ENCODE measurements at places on chromosomes 11 and 22.

GRCh38 chr22:20632082-20632481 is 124.7 kb downstream of the MED15 start:
- DNase-seq, result no peak

DNA sequence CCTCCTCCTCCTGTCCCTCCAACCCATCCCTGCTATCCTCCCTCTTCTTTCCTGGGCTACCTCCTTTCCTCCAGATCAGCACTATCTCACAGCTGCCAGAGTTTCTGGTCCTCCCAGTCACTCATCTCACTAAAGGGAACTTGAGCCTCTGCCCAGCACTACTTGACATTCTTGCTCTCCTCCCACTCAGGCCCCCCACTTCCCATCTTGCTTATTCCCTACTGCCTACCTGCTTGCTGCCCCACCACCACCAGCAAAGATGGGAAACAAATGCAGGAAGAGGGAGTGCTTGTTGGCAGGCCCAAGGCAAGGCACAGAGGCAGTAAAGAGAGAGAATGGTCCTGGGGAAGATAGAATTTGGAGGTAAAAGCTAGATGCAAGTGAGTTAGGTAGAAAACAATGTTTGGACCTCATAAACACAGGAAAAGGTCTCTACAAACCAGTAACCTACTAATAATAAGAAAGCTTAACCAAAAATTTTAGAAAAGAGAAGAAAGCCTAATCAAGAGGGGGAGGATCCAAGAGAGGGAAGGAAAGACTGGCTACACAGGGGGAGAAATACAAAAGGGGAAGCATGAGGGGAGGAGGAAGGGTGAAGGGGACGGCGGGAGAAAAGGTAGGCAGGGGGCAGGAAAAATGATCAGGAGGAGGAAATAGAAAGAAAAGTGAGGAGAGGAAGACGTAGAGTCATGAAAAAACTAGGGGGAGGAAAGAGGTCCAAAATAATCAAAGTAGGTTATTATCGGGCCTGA is 63.6 kb downstream of the PAK1 start:
- DNase-seq, result no peak

- no peak for DNase-seq
Observed at GRCh38 chr11:71185411-71185810, 67.0 kb downstream of the SHANK2 start.

DNA sequence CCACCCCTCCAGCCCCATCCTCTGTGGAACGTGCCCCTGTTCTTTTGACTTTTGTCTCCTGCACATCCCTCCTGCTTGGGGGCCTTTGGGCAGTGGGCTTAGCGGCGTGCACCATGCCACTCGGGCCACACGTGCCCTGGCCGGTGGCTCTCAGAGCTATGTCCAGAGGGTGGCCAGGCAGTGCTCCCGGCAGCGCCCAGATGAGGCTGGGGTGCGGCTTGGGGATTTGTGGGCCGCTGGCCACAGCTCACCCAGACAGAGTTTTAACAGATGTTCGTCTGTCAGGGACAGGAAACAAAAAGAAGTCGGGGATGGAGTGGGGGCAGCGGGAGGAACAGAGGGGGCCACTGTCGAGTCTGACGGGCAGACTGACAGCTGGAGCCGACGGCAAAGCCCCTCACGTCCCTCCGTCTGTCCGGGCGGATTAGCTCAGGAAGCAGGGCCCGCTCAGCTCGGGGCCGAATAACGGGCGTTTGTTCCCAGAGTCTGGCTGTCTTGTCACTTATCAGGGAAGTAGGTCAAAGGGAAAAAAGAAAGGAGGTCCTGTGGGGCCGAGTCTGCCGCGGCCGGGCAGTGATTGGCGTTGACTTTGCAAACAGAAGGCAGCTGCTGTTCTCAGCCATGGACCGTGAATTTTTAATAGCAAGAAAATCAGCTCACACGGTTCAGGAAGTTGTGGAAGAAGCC is 61.6 kb downstream of the LRP5 start:
- no peak for DNase-seq

DNA sequence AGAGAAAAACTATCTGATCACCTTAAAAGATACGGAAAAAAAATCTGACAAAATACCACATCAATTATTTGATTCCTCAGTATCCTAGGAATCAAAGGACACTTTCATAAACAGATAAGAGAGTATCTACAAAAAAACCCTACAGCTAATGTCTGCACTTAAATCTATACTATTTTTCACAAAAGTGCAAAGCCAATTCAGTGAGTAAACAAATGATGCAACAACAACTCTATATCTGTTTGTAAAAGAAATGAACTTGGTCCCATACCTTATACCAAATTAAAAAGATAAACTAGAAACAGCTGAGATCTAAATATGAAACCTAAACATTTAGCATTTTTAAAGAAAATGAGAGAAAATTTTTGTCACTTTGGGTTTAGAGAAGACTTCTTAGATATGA is 263.8 kb downstream of the SWAP70 start:
- DNase-seq, result no peak

DNA sequence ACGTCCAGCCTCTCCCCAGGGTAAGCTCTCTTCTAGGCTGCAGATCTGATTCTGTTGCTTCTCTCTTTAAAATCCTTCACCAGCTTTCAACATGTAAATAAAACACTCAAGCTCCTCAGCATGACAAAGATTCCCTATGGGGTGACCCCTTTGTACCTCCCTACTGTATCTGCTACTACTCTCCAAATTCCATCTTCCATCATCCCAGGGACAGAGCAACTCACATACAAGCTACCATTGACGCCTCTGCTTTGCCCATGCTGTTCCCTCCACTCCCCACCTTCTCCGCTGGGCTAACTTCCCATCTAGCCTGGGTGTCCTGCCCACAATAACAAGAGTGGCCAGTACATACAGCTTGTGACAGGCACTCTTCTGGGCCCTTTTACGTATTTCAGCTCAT is 207.5 kb upstream of the ZBED5 start:
- DNase-seq, result no peak

GRCh38 chr11:29343465-29344333 is 673.1 kb downstream of the KCNA4 start:
- peak; percentile 14 for DNase-seq

DNA sequence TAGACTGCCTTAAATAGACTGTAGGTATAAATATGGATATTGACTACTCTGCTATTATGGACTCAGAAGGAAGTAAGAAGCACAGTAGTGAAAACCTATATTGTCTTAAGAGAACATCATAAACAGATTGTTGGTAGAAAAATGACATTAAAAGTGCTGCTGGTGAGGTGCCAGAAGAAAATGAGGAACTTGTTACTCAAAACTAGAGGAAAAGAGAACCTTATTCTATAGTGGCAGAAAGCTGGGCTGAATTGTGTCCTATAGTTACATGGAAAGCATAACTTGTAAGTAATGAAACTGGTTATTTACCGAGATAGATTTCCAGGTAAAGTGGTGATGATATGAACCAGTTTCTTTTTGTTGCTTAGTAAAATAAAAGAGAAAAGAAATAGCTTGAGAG is 109.7 kb upstream of the CTSC start:
- DNase-seq, result no peak

DNA sequence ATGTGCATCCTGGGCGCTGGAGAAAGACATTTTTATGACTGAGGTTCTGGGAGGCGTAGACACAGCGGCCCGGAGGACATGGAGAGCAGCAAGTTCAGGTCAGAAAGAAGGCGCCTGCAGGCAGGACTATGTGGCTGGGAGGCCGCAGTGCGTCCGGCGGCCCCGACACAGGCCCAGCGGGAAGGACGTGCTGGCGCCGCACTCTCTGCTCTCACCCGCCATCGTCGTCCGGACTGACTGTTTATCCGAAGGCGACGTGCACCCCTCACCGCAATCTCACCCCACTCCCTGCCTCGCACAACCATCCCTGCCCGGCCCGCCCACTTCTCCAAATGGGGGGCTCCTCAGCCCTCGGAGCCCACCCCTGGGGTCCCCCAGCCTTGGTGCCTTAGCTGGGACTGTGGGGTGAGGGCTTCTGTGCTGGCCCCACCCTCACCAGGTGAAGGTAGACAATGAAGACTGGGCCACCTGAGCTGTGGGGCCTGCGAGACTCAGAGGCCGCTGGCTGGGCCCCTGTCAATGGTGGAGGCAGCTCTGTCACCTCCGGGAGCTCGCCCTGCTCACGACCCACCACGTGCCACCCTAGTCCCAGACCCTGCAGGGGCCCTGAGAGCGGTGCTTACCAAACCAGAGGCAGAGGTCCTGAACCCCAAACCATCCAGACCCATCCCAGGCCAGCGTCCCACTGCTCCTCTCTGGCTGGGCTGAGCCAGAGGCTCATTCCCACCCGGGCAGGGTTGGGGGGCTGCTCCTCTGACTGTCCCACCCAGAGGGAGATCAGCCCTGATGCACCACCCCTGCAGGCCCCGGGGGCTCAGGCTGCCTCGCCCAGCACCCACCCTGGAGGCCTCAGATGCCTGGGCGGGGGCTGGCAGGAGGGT is 16.2 kb upstream of the MUC5B start:
- no peak for DNase-seq

DNA sequence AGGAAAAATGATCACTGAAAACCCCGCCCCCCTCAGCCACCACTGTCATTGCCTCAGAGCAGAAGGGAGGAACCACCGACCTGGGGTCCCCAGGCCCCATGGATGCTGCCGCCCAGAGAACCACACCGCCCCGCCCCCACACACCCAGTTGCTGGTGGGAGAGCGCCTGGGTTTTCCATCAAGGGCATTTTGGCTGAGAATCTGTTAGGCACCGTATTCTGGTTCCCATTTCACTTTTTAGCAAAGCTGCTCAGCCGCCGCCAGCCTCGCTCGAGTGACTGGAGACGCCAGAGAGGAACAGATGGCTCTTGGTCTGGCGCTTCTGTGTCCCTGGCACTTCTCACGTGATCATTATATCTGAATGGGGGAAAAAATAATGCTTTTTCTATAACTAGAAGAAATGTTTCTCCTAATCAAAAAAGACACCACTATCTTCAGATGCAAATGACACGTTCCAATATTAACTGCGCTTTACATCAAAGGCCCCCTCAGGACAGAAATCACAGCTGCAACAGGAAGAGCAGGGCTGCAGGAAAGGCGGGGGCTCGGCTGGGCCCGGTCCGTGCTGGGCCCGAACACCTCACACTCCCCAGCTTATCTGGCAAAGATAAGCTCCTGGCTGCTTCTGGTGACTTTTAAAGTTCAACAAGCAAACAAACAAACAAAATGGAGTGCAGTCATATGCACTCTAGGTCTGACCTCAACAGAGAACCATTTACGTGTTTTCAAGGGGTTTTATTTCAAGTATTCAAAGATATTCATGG is 149.8 kb downstream of the MPPED1 start:
- DNase-seq, result no peak

GRCh38 chr11:134226806-134227325 is 2.4 kb downstream of the VPS26B start:
- no peak for DNase-seq

DNA sequence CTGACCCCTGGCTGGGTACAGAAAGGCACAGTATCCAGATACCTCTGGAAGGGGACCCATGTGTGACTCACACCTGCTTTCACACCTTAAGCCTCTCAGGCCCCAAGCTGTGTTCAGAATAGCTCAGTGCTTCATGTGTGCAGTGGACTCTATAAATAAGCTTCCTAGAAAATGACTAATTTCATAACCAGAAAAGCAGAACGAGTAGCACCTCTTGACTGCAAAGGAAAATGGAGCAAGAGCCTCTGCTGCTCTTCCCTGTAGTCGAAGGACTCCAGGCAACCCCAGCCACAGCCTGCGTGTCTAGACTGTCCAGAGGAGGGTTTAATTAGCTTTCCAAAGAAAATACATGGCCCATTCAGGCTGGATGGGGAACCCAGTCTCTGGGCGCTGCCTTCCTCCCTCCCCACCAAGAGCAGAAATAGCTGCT is 23.1 kb downstream of the PTPN5 start:
- DNase-seq, result no peak

DNA sequence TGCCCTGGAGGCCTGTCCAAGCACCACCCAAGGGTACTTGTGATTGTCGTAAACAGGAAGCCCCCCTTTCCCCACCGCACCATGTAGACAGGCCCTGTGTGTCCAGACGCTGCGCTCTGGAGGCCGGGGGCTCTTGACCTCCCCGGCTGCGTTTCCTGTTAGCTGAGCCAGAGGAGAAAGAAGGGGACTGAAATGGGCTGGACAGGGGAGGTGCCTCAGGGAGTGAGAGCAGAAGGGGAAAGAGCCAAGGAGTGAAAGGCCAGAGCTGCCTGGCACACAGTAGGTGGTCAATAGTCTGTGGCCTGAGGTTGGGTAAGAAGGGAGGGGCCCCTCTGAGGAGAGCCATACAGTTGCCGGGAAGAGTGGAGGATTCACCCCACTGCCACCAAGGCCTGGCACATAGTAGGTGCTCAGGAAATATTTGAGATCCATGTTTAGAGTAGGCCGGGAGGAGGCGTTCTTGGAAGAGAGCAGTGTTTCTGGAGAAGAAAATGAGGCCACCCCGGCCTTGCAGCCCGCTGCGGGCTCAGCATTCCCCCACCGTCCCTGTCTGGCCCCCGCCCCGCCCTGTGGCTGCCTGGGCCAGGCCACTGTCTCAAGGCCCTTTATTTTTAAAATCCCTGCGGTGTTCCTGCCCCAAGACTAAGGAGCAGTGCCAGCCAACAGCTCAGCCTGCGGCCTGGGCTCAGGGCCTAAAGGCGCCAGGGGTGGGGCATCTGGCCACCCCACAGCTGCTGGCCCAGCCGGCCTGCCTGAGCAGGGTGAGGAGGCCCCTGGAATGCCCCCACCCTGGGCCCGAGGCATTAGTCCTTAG is 13.6 kb upstream of the CDC42EP1 start:
- no peak for DNase-seq

DNA sequence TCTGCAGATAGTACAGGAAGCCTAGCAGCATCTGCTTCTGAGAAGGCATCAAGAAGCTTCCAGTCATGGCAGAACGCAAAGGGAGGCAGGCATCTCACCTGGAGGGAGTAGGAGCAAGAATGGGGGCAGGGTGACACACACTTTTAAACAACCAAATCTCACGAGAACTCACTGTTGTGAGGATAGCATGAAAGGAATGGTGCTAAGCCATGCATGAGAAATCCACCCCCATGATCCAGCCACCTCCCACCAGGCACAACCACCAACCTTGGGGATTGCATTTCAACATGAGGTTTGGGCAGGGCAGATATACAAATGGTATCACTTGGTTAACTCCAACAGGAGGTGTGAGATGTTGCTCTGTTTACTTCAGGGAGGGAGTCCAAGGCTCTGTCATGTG is 612.0 kb upstream of the KIRREL3 start:
- no peak for DNase-seq

GRCh38 chr11:128616161-128616560 is 28.8 kb upstream of the ETS1 start:
- no peak for DNase-seq

DNA sequence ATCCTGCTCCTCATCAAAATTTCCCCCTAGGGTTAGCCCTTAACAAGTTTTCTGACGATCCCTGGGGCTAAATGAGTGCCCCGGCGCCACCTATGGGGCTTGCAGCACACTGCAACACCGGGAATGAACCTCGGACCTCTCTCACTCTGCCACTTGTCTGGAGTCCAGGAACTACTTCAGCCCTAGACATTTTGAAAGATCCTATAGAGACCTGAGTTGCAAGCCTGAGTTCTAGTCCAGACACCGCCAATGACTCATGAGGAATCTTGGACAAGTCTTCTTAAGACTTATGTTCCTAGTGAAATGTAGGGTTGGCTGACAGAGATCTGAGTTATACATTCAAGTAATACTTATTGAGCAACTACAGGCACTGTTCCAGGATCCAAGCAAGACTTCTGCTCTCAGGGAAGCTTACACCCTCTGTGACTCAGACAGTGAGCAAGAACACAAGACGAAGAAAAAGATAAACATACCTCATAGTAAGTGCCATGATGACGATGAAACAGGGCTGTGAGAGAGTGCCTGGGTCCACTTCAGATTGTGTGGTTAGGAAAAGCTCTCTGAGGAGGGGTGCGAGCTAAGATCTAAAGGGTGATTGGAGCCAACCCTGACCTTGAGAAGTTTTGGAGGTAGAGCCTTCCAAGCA is 10.2 kb upstream of the STK33 start:
- peak; percentile 10 for DNase-seq

GRCh38 chr22:49767355-49768062 is 60.2 kb downstream of the BRD1 start:
- DNase-seq, result no peak
